H7 (cell line): ENCODE measurements at places on chromosomes 3 and 15. TPM values are rescaled to one million over a fixed set of nuclear protein-coding genes. Genes with fewer than 3 reads are reported as not detected.

The CYP11A1 gene
- total RNA-seq: 5.2 and 5.6 TPM in 2 replicates

DNA sequence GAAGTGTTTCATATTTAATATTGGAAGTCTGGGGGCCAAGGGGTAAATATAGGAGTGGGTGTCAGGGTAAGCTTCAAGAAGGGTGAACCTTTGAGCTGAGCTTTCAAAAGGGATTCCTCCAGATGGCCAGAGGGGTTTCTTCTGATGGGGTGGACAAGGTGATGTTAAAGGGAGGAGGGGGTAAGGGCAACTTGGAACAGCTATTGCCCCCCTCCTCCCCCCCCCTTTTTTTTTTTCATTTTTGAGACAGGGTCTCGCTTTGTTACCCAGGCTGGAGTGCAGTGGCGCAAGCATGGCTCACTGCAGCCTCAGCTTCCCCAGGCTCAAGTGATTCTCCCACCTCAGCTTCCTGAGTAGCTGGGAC lies 2.1 kb upstream of the TTLL3 start:
- DNase-seq: no peak

GRCh38 chr15:51103330-51103729 lies 8.6 kb upstream of the TNFAIP8L3 start:
- no peak for DNase-seq

DNA sequence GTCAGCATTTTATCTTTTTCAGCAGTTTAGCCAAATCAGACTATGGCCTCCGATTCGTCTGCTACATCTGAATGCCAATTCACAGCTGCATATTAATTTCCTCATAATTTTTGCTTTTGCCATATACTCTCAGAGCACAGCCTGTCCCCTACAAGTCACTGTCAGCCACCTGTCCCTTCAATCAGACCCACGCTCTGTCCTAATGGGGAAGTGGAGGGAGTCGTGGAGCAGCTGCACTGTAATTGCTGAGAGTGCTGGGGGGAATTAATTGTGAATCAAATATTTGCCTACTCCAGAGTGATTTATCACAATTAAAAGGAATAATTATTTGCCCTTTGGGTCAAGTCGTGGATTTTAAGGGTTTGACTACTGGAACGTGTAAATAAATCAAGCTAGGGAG lies 75.5 kb downstream of the EBLN2 start:
- DNase-seq: no peak

The PAQR9 gene
- total RNA-seq: 0.21 and 0.63 TPM in 2 replicates

- no peak for DNase-seq
These were observed 271.3 kb downstream of the ABHD5 start for GRCh38 chr3:43962043-43962442.

DNA sequence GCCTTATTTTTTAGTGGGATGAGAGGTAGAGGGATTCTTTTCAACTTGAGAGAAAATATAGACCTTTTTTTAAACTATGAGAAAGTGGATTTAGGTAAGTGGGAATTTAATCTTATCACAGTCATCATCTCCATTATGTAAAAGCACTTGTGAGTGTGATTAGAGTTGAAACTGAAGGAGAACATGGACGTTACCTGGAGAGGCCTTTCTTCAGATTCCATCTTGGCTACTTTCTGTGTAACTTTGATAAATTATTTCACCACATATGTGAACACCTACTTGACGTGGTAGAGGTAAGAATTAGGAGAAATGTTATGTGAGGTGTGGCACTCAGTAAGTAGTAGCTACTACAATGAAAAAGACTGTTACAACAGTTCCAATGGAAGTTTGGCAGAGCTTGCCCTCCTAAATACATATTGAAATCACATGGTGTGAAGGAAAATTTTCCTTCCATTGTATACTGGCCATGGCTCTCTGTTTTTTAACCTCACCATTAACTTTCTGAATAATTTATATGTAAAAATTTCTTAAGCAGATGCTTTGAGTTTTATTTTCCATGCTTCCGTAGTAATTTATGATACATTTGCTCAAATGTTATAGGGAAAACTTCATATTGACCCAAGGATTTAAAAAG lies 193.3 kb downstream of the FNDC3B start:
- no peak for DNase-seq

GRCh38 chr15:25478313-25478712 lies 39.5 kb upstream of the UBE3A start:
- no peak for DNase-seq

DNA sequence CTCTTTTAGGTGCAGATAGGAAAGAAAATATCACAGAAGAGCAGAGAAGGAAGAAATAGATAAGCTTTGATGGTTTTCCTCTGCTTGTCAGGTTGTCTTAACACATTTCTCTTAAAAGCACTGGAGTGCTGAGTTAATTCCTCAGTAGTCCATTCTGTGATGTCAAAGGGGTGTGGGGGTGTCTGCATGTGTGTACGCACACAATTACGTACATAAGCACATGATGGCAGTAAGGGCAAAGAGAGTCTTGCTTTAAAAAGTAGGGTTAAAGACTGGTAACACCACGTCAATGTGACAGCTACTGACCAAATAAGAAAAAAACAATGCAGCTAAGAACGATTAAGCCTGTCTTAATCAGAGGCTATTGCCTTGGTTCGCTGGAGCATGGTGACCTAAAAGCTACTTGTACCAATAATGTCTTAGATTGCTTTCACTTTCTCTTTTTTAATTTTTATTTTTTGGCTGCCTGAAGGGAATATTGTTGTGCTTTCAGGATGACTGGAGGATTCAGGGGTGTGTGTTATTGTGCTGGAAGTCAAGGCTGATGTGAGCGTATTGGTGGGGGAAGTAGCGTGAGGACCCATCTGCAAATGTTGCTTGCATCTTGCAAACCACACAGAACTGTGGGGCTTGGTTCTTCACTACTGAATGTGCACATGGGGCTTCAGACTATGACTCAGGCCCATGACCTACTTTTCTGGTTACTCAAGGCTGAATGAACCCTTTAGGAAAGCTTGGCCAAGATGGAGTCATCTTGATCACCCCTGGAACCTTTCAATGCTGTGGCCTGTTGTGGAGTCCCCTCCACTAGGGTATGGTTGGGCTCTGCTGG lies 417.8 kb upstream of the TPM1 start:
- no peak for DNase-seq

DNA sequence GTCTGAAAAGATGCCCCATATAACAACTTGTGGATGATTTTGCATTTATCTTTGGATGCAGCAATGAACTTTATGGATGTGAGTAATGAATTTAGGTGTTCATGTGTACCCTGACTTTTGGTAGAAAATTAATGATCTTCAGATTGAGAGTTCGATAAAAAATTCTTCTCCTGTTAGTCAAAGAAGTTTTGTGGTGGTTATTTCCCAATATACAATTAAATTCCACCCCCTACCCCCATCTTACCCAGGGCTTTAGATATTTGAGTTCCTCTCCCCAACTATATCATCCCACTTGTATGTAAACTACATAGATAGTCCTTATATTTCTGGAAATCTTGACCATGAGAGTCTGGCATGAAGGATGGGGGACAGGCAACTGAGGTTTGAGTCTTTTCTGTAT lies 126.1 kb upstream of the ALDH1A3 start:
- DNase-seq: no peak

The CHAC1 gene
- 30.1 and 39.7 TPM in 2 replicates for total RNA-seq

The RPLP1 gene
- 252 and 393 TPM in 2 replicates for total RNA-seq

DNA sequence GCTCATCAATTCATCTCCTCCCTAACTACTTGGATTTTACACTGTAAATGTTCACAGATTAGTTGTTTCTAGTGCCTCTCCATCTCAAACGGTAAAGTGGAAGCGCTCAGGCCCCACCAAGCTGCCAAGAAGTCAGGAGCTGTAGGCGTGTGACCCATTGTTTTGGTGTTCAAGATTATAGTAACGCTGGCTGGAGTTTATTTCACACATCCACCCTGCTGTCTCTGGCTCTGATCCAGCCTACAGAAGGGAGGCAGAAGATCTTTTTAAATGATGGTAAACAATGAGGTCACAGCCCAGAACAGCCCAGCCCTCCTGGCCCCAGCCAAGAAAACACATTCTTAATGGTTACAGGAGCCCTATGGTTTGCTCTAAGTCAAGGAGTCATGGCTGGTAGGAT lies 25.7 kb upstream of the GALNT15 start:
- no peak for DNase-seq

DNA sequence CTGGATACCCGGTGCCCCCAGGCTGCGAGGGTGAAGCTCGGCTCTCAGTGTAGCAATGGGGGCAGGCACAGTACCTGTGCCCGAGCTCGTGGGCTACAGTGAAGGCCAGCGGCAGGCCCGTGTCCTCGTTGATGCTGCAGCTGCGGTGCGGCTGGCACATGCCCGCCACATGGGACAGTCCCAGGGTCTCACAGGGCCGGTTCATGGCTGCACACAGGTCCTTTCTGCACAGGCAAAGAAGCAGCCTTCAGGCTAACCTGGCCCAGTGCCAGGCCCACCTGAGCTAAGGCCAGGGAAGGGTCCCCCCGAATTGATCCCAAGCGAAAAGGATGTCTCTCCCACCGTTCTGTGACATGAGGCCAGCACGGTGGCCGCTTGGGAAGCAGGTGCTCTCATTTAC lies 21.6 kb downstream of the ADAMTS7 start:
- DNase-seq: no peak

DNA sequence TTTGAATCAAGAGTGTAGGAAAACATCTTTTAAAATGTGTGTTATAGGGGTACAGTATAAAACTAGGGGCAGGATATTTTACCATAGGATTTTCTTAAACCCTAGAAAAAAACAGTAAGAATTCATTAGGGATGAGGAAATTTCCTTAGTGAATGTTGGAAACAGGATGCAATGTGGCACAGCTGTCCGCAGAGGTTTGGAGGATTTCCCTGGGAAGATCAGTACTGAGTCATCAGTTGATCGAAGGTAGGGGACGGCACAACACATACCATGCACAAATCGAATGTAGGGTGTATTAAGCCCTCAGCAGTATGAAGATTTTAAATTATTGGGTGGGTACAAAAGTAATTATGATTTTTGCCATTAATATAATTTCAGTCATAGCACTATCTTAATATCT lies 49.9 kb downstream of the FNDC3B start:
- no peak for DNase-seq

The SUCLG2 gene
- total RNA-seq: 41.4 and 52.7 TPM in 2 replicates

GRCh38 chr3:179449636-179450035 lies 1.6 kb downstream of the GNB4 start:
- DNase-seq: no peak

The C2CD4A gene
- not detected in 2 replicates for total RNA-seq

DNA sequence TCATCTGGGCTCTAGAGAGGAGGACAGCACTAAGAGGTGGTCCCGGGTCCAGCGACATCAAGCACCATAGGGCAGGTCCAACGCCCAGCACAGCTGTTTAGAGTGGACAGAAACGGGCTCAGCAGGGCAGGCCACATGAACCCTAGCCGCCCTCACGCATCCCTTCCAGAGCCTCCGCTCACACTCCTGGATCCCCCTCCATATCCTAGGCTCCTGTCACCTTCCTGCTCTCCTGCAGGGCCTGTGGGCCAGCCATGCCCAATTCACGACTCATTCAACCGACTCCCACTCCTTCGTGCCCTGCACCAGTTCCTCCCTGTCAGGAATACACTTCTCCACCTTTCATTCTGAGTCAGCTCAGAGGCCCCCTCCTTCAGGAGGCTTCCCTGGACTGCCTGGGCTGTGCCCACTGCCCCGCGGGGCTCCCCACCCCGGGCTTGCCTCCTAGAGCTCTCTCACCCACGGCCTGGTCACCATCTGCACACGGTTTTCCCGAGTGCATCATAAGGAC lies 90.2 kb downstream of the LINGO1 start:
- DNase-seq: peak; percentile 55

DNA sequence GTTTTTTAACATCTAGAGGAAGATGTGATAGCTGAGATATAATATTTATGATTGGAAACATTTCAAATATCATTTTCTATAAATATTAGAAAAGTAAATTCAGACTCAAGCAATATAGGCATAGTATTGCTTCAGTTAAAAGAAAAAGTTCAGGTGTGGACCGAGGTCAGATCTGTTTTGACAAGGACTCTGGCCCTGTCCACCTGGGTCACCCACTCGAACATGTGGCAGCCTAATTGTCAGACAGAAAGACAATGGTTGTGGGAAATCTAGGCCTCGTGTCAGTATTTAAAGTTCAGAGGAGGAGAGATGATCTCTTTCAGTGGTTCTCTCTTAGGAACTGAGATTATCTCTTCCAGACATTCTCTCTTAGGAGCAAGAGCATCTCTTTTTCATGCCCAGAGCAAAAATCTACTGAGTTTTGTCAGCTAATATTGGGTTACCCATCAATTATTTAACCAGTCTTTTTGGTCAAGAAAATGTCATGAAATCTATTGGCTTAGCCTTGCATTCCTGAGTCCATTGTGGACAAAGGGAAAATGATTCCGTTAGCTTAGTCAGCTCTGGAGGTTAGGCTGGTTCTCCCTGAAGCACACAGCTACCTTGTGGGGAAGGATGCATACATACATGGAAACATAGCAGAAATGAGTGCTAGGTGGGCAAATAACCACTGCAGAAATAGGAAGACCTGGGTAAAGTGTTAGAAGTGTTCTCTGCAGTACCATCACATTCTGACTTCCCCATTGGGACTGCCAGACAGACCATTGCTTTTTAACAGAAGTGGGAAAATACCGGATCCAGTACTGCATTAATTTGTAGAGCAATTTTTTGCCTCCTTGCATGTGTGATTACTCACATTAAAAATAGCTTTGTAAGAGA lies 343.3 kb downstream of the GRM7 start:
- no peak for DNase-seq

The AP3B2 gene
- 10.4 and 11.6 TPM in 2 replicates for total RNA-seq

The C3orf85 gene
- total RNA-seq: not detected in 2 replicates

DNA sequence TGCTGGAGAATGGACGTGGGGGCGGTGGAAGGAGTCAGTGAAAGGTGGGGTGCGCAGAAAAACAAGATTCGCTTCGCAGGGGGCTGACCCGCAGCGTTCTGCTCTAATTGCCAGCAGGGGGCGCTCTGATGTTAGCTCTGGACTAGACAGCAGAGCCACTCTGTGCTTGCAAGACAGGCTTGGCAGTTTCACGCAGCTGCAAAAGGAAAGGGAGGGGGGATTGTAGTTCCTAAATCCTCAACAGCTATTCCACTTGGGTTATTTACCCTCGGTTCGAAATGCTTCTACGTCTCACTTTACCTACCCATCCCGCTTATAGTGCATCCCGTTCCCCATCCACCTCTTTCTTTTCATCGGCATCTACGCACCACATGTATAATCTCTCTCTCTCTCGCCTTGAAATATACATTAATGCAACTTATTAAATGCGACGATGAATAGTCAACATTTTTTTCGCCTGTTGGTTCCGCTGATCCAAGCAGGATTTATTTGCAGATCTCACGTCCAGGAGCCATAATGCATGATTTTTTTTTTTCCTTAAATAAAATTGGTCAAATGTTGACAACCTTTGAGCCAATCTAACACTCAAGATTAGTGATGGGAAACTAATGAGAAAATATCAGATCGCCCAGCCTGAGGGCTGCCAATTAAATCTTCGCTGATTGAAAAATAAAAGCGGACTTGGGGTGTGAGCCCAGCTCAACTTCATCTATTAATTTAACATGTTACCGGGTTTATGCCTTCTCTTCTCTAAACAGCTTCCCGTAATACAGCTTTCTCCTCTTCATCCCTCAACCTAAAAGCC lies 216.4 kb downstream of the MEIS2 start:
- DNase-seq: peak; percentile 84
